ENCODE measurements at places on chromosomes 2 and 18.

- DNase-seq, result no peak
These were observed 92.3 kb downstream of the CLIP4 start for GRCh38 chr2:29207352-29208148.

GRCh38 chr2:233331536-233331935 lies 22.8 kb upstream of the DGKD start:
- DNase-seq, result no peak

DNA sequence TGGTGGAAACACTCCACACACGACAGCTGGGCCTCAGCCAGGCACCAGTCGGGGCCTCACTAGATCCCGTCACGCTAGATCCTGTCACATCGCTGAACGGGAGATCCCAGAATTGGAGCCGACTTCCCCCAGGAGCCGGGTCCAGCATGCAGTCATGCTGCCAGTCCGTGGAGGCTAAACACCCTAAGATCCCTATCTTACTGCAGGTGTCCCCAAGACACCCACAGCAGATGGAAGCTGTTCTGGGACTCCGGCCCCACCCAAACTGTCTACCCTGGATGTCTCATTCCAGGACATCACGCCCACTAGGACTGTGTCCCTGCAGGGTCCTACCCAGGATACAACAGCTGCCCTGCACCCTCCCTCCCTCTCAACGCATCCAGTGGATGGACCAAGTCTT lies 23.4 kb downstream of the ZNF516 start:
- no peak for DNase-seq

- no peak for DNase-seq
These were observed 131.3 kb downstream of the DOK6 start for GRCh38 chr18:69531973-69532372.

DNA sequence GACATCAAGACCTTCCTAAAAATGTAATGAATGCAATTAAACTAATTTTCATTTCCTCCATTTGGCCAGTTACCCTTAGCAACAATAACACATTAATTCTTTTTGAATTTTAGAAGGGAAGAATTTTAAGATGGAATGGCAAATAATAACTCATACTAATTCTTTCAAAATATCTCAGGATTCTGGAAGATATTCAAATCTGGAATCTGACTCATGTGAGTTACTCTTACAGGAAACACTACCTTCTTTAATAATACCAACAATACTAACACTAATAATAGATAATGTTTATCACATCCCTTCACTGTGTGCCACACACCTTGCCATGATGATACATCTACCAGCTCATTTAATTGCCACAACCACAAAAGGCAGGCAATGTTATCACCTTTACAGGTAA lies 46.4 kb downstream of the ZNF521 start:
- DNase-seq, result no peak
